ENCODE measurements at places on chromosomes 13 and 19.

DNA sequence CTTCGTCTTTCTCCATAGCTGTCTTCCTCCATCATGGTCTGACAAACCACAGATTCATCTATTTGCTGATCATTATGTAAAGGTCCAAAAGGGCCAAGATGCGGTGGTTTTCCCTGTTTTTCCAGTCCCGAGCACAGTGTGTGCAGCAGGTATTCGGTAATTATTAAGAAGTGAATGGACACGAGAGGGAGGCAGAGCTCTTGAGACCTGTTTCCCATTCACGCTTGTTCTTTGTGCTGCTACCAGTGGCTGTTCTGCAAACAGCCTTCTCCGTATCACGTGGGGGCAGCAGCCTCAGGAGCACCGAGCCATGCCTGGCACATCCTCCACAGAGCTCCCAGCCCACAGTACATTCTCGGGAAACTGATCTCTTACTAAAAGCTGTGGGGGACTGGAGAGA is 50.3 kb downstream of the CCDC70 start:
- peak; percentile 72 for DNase-seq

DNA sequence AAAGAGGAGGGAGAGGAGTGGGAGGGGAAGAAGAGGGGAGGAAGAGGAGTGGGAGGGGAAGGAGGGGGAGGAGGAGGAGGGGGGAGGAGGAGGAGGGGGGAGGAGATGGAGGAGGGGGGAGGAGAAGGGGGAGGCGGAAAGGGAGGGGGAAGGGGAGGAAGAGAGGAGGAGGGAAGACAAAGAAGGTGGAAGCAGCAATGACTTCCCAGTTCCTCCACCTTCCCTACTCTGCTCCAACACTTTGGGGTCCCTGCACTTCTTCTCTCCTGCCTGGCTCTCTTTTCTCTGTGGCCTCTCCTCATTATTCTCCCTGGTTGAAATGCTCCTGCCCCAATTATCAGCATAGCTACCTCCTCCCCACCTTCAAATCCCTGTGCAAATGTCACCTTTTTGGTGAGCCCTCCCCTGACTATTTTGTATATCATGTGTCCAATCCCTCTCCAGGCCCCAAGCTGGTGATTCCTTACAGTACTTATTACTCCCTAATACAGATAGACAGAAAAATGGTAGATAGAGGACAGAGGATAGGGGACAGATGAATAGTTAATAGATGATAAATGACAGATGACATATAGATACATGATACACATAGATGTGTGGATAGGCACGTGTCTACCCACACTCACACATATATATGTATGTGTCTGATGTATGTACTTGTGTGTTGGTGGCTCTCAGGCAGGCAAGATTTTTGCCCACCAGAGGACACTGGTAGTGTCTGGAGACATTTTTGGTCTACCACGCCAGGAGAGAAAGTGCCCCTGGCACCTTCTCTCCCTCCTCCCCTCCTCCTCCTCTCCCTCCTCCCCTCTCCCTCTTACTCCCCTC is 25.2 kb downstream of the NLRP9 start:
- no peak for DNase-seq

- no peak for DNase-seq
Observed at GRCh38 chr19:47539747-47540311, 25.0 kb upstream of the NAPA start.

DNA sequence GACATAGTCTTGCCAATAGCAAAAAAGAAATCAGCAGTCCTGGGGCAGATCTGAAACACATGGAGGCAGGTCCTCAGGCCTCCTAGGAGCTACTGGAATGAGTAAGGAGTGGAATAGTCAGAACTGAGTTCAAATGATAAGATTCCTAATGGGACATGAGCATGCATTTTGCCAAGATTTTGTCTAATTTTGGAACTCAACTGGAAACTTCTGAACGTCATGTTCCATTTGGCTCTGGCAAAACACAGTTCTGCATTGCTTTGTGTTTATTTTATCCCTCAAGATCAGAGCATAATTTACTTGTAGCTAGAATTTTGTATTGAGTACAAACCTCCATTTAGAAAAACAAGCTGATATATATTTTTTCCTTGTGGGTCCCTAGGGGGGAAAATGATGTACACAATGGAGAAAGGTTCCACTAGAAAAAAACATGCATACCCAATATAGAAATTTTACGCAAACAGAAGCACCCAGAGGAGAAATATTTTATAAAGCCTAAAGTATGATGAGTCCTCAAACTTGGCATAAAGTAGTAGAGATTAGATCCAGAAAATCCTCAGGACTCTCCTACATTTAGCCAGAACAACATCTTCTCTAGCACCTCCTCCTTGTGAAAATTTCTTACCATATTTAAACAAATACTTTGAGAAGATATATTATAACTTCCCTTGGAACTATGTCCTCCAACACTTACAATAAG is 149.0 kb upstream of the SERP2 start:
- no peak for DNase-seq

DNA sequence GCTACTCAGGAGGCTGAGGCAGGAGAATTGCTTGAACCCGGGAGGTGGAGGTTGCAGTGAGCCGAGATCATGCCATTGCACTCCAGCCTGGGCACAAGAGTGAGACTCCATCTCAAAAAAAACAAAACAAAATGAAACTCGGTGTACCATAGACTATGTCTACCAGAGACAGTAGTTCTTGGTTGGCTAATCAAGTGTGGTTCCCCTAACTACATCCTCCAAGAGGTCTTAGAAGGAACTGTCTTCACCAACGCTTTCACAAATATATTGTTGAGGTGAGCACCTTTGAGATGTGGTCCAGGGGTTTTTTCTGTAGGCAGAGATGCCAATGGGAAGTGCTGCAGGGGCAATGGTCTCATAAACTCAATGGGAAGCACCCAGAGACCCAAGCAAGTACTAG is 48.0 kb downstream of the RFC3 start:
- DNase-seq = no peak

DNA sequence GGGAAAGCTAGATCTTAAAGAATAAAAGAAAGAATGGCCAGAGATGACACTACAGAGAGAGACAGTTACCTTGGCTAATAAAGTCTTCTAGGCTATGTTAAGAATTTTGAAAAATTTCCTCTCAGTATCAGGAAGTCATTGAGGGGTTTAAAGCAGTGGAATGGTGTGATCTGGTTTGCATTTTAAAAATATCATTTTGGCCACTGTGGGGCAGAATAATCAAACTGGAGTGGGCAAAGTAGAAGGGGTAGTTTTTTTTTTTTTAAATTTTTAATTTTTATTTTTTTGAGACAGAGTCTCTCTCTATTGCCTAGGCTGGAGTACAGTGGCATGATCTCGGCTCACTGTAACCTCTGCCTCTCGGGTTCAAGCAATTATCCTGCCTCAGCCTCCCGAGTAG is 4.4 kb upstream of the CNMD start:
- DNase-seq = no peak

DNA sequence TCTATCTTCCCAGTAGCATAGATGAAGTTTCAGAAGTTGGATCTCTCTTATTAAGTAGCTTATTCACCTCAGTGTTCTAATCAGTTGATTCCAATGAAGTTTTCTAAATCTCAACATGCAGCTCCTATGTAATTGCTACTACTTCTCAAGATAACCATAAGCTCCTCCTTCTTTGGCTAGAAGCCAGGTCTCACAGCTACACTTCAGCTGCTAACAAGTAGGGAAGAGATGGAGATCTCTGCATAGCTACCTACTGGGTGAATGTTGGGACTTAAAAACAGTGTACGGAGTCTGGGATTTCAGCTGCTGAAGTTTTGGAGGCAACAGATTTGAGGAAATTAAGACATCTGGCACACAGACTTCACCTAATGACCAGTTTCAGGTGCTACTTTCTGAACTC is 661.0 kb downstream of the SLITRK1 start:
- DNase-seq = no peak

- DNase-seq = no peak
Observed at GRCh38 chr19:17114414-17114831, 38.8 kb downstream of the MYO9B start.

DNA sequence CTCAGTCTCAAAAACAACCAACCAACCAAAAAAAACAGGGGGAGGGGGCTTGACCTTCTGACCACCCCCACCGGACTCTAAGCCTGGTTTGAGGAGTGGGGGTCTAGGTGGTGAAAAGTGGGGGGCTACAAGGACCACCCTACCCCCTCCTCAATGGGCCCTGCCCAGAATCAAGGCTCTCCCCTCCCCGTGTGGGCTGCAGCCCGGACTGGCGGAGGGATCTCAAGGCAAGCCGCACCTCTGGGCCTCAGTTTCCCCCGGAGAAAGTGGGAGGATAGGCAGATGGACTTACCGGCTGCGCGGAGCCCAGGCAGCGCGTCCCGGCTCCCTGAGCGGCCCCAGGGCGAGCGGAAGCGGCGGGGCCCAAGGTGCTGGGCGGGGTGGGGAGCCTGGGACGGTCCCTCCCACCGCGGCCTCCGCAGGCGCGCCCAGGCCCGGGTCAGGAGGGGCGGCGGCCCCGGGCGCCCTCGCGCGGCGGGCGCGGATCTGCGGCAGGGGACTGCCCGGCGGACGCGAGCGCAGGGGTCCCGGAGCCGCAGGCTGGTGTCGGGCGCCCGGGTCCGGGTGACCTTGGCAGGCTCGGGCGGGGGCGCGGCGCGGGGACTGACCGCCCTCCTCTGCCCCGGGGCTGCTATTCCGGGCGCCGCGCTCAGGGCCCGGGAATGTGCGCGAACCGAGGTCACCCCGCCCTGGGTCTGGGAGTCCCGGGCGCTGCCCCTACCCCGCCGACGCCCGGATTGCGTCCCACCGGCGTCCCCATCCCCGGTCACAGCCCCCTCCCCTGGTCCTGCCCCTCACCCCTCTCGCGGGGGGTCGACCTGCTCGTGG is at the start of gene ADAMTSL5:
Gene ADAMTSL5 (minus strand): TSS at position 349 of the 828 bp plus-strand sequence. CDS start 2,076 bp downstream, outside the sequence.
- DNase-seq = no peak

- no peak for DNase-seq
Observed at GRCh38 chr13:38417727-38418126, 68.1 kb downstream of the UFM1 start.

- DNase-seq = no peak
Observed at GRCh38 chr19:17951157-17951989, 15.5 kb upstream of the KCNN1 start.

DNA sequence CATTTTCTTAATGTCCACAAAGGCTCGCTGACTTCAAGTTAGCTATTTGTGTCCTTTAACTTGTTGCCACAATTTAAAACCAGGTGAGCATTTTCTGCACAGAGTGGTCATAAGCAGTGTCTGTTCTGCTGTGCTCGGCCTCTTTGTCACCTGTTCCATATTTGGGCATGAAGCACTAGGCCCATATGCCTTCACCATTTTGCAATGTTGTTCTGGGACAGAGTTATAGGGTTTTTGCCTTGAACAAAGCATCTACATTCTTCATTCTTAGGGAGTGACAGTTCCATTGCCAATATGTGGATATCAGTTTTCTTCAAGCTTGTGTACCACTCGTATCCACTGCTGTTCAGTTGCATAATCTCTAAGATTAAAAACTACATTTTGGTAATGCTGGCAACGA is 56.1 kb downstream of the LRCH1 start:
- no peak for DNase-seq

- DNase-seq = no peak
Observed at GRCh38 chr19:2803486-2804155, 16.0 kb upstream of the ZNF554 start.

DNA sequence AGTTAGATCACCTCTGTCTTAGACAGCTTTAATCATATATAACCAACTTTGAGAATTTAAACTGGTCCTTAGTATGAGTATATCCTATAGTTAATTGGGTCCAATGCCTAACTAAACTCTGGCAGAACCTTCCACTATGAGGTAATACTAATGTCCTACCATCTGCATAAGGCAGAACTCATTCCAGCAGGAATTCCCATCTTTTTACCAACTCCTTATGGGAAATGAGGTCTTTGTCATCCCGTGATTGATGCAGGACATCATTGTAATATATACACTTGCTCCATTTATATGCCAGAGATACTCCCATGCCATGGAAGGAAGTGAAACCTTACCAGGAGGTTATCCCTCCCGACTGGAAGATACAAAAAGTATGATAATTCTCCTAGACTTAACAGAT is 2.8 kb downstream of the KCTD4 start:
- DNase-seq = no peak

DNA sequence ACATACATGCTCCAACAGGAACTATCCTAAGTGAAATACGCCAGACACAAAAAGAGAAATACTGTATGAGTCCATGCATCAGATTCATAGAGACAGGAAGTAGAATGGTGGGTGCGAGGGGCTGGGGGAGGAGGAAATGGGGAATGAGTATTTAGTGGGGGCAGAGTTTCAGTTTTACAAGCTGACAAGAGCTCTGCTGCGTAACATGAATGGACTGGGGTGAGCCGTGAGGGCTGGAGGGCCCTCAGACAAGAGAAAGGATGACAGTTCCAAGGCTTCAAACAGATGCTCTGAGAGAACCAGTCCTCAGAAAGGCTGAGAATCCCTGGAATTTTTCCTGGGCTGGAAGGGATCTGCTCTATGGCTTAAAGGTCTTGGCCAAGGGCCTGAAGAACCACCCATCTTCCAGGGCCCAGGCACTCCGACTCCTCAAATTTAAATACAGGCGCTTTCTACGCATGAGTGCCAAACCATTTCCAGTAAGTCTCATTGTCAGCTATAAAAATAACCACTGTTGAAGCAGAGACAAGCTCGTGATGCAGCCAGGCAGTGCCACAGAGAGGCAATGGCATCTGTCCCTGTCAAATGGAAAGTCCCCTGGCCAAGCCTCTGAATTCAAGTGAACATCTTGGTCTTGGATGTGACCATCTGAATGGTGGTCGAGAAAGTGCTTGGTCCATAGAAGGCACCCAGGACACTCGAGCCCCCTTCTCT is 17.5 kb downstream of the KLF2 start:
- DNase-seq = no peak

DNA sequence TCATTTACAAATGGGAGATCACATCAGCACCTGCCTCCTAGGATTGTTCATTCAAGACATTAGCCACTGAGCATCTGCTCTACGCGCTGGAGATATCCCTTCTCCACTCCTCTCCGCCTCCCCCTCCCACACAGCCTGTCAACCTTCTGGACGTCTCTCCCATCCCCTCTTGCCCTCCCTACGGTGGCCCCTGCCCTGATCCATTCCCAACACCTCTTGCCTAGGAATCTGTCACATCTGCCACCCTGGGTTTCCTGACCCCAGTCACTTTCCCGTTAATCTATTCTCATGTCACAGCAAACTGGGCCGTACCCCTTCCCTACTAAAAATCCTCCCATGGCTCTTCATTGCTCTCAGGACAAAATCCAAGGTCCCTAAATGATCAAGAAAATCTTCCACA is 10.3 kb downstream of the DYRK1B start:
- DNase-seq = no peak

DNA sequence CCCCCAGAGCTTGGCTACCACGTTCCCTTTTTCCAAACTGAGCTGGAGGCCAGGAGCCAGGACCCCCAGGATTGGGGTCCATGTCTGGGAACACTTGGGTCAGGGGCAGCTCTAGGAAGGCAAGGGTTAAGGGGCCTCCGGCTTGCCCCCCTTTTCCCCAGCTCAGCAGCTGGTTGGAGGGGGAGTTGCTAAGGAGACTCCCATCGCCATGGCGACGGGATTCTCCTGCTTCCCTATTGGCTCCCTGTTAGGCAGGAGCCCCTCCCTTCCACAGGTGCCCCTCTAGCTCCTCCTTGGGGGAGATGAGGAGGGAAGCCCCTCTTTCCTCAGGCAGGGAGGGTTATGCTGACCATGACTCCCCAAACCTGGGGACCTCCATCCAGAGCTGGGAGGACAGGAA is 33.9 kb downstream of the PDE4A start:
- DNase-seq = no peak

- no peak for DNase-seq
Observed at GRCh38 chr19:8449830-8450229, 5.1 kb downstream of the HNRNPM start.

- no peak for DNase-seq
Observed at GRCh38 chr19:50252111-50252886, 48.9 kb downstream of the MYH14 start.

GRCh38 chr13:113559901-113560644 is 24.5 kb upstream of the TFDP1 start:
- peak; percentile 64 for DNase-seq
